Activated CD8-positive, alpha-beta memory T cell treated with anti-CD3 and anti-CD28 coated beads for 24 hours (primary cell): ENCODE measurements at places on chromosomes 6 and 20.

DNA sequence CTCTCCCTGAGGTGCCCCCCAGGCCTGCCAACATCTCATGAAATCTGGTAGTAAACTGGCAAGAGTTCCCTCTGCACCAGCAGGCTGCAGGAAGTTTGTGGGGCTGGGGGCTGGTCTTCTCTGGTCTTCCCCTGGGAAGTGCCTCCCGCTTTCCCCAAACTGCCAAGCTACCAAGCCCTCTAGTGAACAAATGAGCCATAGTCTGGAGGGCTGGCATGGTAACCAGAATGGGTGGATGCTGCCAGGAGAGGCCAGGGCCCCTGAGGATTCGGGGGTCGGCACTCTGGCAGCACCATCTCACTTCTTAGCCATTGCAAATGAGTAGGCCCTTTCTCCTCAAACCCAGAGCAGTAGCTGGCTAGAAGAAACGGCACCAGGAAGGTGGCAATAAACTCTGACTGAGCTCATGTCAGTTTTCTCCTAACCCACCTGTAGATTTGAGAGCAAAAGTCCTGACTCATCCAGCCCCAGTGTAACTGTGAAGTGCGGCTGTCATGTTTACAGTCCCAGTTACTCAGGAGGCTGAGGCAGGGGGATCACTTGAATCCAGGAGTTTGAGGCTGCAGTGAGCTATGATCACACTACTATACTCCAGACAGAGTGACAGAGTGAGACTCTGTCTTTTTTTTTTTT lies 35.9 kb downstream of the ZC3H12D start:
- DNase-seq: no peak

GRCh38 chr20:49646528-49646927 lies 67.2 kb downstream of the B4GALT5 start:
- DNase-seq: no peak

DNA sequence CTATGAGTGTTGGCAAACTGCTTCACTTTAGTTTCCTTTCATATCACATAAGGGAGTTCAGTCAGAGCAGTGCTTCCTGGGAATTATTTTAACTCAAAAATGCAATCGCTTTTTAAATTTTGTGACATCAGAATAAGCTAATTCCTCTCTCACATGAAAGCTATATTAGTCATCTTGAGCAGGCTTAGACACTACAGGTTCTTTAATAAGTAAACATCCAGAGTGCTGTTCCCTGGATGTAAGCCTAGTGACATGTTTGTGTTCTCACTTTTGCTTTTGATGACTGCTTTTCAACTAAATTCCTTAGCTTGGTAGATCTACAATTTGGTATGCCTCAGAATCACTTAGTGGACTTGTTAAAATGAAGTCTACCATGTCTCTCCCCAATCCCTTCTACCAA lies 252.7 kb upstream of the POU3F2 start:
- no peak for DNase-seq

GRCh38 chr6:156273065-156273711 lies 504.0 kb upstream of the ARID1B start:
- no peak for DNase-seq

GRCh38 chr6:149924206-149924932 lies 1.4 kb upstream of the RAET1G start:
- DNase-seq: peak; percentile 56

DNA sequence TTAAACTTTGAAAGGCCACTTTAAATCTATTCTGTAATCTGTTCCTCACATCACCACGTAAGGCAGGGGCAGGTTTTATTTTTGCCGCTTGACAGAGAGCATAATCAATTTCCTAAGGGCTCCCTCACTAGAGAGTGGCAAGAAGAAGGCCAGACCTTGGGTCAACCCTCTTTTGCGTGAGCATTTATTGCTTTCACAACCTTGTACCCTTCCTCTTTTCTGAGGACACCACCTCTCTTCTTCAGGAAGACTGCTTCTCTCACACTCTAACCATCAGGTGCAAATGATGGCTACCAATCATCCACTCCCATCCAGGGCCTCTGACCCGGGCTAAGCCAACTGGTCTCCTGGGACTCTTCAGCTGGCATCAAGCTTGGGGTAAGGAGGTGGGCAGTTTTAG lies 25.2 kb upstream of the QKI start:
- DNase-seq: peak; percentile 13

DNA sequence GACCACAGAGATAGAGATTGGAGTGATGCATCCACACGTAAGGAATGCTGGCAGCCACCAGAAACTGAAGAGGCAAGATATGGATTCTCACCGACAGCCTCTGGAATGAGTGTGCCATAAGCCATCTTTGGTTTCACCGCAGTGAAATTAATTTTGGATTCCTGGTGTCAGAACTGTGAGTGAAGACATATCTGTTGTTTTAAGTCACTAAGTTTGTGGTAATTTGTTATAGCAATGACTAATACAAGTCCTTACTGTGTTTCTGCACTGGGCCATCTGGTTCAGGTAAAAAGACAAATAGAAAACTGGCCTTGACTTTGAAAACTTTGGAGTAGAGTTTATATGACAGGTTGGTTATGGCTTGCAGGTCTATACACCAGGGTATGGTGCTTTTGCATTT lies 261.9 kb downstream of the PHF3 start:
- no peak for DNase-seq

DNA sequence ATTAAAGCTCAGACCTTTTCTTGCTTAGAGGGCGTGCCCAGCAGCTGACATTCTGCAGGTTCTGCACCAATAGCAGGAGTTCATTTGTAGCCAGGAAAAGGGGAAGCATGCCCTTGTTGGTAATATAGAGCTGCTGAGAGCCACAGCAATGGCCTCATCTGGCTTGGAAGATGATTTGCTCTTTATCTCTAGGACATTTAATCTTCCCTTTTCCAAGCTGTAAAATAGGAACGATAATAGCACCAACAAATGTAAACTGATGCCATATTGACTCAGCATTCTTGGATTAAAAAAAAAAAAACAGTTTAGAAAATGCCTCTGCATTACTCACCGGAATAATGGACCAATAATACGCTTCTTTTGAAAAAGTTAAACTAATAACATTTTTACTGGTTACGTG lies 93.4 kb upstream of the SLC2A12 start:
- DNase-seq: no peak

GRCh38 chr6:35181308-35181932 lies 32.3 kb upstream of the SCUBE3 start:
- no peak for DNase-seq
